ENCODE measurements at places on chromosomes 5 and 9.

DNA sequence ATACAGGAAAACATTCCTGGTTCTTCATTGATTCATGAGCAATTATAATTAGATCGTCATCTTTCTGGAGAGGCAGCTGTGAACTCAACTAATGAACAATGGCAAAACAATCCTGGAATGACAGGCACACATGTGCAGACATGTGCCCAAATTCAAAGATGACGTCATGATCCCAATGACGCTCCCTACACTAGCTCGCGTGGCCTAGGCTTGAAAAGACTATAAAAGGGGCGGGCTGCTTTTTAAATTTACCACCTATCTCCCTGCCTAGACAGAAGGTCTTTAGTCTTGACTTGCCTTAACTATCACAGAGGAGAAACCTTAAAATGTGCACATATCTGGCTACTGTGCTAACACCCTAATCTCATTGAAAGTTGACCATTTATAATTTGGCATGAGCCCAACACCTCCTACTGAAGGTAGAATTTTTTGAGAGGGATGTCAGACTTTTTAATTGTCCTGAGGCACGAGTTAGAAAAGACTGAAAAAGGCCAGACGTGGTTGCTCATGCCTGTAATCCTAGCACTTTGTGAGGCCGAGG is 88.2 kb downstream of the PRRT1B start:
- no peak for DNase-seq

DNA sequence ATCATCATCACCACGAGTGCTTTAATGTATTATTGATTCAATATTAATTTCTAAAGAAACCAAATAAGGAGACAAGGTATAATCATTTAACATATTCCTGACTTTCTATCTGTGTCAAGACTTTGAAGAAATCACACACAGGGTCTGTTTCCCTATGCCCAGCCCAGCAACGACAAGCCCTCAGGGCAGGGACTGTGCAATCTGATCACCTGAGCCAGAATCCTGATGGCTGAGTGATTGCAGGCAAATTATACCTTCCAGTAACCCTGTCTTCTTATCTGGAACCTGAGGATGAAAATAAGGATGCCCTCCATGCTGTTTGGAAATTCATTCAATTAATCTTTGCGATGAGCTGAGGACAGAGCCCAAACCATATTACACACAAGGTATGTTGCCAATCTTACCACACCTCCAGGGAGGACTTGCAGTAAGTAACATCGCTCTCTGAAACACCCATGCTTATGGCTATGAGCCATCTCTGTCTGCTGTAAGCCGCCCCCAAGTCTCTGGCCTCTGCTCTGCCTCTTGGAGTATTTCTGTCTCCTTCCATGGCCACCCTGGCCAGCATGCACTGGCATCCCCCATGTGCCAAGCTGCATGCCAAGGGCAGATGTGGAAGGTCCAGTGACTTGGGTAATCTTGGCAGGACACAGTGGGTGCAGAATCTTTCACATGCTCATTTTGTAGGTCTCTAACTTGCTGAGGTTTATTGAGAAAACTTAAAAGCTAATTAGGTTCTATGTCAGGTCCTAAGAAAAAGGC is 10.6 kb downstream of the TAS2R1 start:
- DNase-seq: no peak

- no peak for DNase-seq
These were observed 79.8 kb downstream of the ARSB start for GRCh38 chr5:78905084-78905938.

- no peak for DNase-seq
These were observed 6.5 kb upstream of the CCDC192 start for GRCh38 chr5:127696683-127697082.

- DNase-seq: no peak
These were observed 419.8 kb upstream of the SMC2 start for GRCh38 chr9:103674271-103674670.

GRCh38 chr9:86034863-86035734 is 64.3 kb downstream of the GOLM1 start:
- no peak for DNase-seq

GRCh38 chr5:2009986-2010914 is 127.5 kb upstream of the IRX4 start:
- DNase-seq: no peak

- DNase-seq: no peak
These were observed 44.9 kb downstream of the PCSK1 start for GRCh38 chr5:96388176-96388575.

DNA sequence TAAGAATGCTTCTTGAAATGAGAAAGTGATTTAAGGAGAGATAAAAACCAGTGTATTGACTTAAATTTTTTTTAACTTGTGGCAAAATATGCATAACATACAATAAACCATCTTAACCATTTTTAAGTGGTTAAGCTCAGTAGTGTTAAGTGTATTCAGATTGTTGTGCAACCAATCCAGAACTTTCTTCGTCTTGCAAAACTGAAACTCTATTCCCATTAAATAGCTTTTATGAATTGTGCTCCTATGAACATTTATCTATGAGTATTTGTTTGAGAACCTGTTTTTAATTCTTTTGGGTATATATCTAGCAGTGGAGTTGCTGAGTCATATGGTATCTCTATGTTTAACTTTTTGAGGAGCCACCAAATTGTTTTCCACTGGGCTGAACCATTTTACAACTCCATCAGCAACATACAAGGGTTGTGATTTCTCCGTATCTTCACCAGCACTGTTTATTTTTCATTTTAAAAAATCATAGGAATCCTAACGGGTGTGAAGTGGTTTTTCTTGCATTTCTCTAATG is 76.6 kb upstream of the ACTBL2 start:
- DNase-seq: no peak

DNA sequence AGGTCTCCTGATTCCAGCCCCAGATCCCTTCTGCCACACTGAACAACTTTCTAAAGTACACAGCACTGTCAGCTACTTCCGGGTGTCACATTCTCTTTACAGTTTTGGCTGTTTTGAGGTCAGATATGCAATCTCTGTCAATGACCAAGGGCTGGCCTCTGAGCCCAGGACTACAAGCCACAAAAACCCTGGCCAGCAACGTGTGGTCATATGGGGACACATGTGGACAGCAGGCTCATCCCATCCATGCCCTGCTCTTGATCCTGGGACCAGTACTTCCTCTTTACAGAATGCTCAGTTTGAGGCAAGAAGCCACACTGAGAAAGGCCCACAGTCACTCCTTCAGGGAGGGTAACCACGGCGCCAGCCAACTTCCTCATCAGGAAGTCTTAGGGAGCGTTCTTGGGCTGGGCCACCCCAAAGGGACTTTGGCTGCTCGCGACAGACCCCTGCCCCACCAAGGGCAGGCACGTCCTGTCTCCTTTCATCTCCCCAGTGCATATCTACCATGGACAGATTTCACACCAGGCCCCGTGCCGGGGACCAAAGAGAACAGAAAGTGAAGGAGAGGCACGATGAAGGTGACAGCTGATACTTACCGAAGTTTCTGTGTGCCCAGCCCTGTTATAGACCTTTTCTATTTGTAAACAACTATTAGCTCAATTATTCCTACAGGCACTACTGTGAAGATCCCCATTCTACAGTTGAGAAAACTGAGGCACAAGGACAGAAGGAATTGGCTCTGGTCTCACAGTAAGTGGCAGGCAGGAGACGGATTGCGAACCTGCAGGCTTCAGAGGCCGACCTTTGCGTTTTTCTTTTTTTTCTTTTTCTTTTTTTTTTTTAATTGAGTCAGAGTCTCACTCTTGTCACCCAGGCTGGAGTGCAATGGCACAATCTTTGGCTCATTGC is 37.3 kb downstream of the STK10 start:
- DNase-seq: peak; percentile 67

DNA sequence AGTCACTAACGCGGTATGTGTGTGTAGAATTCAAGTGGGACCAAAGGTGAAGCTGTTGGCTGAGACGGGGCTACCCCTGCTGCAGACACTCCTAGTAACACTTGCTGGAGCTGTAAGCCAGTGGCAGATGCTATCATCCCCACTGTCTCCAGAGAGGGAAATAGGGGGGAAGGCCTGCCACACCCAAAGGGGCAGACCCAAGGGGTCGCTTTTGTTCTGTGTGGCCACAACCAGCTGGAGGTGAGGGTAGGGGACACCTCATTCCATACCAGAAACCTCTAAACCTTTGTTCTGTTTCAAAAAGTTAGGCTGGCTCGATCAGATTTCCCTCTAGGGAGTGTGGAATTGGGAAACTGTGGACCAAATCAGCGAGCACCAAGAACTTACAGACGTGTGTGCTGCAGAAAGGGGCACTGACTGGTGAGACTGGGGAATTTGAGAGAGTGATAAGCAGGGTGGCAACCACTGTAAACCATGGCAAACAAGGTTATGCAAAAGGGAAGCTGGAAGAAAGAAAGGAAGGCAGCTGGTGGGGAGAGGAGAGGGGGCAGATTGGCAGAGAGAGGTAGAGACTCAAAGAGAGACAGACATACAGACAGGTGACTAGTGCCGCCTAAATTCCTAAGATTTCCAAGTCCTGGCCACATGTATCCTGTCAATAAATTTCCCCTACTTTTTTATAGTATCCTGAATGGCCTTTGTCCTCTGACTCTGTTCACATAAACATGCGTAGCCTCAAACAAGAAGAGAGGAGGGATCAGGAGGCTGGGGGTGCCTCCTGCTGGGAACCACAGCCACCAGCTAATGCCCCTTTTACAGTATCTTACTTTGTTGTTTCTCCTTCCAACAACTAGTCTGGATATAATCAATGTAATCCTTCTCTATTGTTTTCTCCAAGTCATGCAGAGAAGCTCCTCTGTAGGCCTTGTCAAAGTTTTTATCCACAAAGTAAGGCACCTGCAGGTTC is 15.6 kb upstream of the SPATA24 start:
- no peak for DNase-seq

DNA sequence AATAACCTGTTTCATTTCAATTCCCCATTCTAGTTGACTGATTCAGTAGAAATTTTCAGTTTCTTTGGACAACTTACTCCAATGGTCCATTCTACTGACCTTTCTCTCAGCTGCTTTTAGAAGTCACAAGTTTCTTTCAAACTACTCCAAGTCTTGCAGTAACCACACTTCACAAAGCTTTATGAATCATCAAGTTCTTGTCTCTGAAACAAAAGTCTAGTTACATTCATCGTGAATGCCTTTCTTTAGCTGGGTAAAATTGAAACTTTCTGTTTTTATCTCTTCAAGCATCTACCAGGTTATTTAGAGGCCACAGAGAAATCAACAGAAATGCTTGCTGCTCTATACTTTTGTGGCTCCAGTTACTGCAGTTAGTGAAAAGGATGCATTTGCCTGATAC is 405.4 kb downstream of the TMEM232 start:
- DNase-seq: no peak

DNA sequence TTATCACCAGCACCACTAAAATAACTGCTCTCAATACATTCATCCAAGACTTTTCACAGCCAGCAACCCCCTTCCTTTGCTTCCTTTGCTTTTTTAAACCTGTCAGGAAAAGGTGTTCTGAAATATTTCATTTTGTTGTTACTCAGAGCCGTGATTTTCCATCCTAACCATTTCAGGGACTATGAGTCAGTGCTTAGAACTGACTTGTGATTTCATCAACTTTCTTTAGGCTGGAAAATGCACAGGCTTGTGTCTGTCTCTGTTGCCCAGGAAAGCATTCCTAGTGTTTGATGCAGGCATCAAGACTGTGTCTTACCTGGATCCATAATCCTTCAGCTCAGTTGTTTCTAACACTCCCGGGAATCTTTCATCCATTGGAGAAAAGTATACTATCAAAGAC is 805.6 kb downstream of the BRINP1 start:
- DNase-seq: no peak

DNA sequence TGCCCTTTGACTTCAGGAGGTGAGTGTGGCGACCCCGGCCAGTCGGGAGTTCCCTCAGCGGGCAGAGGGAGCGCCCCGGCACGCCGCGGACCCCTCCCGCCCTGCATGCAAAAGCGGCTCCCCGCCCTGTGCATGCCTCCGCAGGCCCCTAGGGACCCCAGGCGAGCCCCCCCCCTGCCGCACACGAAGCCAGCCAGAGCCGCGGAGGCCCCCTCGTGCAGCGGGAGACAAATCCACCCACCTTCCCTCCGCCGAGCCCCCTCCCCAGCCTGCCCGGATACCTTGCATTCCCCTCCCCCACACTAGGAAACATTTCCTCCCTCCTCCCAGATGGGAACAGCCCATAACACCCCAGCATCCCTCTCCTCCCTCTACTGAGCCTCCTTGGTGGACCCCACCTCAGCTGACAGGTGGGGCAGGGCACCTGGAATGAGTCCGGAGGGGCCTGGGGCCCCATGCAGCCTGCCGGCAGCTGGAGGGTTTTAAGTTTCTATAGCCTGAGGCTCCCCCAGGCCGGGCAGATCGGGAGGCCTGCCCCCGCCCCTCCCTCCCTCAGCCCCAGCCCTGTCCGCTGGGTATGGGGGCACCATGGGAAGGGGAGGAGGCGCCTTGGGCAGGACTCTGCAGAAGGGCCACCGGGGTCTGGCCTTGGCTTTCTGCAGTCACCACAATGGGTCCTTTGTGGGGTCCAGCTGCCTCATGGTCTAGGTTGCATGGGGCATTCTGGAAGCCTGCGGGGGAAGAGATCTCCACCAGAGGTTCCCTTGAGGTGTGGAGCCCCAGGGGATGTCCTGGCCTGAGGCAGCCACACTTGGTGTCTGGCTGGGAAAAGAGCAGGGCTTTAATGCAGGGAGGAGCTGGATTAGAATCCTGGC is 601 bp downstream of the ERGIC1 start:
- DNase-seq: no peak

DNA sequence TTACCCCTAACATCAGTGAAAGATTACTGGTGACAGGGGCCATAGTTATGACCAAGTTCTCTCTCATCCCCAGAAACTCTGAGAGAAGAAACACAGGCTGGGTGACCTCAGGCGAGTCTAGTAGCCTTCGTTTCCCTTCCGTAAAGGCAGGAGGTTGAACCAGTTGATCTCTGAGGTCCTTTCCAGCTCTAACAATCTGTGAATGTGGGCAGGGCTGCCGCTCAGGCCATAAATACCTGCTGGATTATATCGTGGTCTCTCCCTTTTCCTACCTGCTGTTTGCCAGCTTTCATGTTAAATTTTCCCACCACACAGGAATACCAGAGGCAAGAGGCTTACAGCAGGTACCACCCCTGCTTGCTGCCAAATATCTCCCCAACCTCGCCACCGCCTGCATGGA is 357.5 kb downstream of the SH3GL2 start:
- DNase-seq: no peak

GRCh38 chr9:134970719-134971118 is 53.0 kb upstream of the FCN1 start:
- no peak for DNase-seq

DNA sequence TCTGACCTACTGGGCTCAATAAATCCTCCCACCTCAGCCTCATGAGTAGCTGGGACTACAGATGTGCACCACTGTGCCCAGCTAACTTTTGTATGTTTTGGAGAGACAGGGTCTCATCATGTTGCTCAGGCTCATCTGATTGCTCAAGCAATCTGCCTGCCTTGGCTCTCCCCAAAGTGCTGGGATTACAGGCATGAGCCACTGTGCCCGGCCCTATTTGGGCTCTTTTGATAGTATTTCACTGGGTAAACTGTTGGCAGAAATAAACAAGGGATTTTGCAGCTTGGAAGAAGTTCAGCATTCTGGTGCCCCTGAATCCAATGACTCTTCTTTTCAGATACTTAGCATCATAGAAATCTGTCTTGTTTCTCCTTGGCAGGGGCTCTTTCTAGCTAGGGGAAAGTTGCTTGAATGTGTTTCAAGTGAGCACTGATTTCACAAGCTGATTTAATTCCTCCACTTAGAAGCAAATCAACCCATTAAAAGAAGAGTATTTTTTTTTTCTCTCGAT is 146.8 kb downstream of the PAPPA start:
- no peak for DNase-seq

All from activated CD8-positive, alpha-beta memory T cell treated with anti-CD3 and anti-CD28 coated beads for 24 hours (primary cell).